ENCODE measurements at places on chromosomes 5 and 9.

- no peak for DNase-seq
Measured at GRCh38 chr9:92408747-92409478, 4.5 kb upstream of the OGN start.

GRCh38 chr9:78365748-78366697 lies 69.1 kb downstream of the PSAT1 start:
- no peak for DNase-seq

GRCh38 chr5:9042241-9042640 lies 503.6 kb downstream of the SEMA5A start:
- DNase-seq: no peak

DNA sequence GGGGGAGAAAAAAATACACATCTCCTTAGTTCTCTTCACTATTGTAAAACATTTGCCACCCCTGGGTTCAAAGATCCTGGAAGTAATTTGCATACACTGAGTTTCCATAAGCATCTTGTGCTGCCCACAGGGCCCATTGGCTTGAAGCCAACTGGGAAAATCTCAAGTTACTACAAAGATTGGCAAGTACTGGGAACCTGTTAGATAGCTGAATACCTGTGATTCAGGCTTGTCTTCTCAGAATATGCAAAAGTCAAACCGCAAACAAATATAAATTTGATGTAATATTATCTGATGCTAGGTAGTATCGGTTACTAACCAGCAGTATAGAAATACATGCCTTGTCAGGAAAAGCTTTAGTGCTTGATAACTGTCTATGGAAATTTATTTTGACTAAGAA lies 156.9 kb upstream of the FST start:
- no peak for DNase-seq

DNA sequence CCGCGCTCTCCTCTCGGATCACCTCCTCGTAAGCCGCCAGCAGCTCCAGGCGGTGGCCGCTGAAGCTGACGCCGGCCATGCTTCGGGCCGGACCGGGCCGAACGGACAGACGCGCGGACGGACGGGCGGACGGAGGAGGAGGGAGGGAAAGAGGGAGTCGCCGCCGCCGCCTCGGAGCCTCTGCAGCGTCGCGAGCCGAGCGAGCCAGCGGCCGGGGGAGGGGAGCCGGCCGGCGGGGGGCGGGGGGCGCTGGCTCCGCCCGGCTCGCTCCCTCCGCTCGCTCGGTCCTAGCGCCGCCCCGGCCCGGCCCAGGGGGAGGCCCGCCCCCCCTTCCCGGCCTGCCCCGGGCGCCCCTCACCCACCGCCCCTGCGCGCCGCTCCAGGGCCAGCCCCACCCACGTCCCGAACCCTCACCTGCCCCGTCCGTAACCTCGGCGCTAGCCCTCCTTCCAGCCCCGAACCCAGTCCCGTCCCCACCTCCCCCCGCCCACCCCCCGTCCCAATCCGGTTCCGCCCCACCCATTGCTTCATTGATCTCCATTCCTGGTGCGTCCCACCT lies at the start of gene DBN1:
Gene DBN1, minus strand, starts transcription at position 192 of the 559 bp plus-strand sequence. Its CDS starts 113 bp downstream, at position 79.
- no peak for DNase-seq

DNA sequence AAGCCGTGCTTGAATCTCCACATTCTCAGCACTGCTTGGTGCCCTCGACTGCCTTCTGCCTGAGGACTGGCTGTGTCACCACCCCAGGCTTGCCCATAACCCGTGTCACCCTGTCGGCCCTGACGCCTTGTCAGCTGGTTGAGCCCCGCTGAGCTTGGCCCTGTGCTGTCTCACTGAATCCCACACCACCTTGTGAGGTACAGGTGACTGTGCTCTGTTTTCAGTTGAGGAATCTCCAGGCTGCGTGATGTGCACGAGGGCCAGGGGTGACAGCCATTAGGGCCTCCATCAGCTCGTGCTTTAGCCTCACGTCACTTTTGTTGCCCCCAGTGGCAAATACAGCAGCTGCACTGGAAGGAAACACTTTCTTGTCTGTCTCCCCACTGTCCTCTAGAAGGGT lies 90.7 kb downstream of the CACNA1B start:
- DNase-seq: no peak

DNA sequence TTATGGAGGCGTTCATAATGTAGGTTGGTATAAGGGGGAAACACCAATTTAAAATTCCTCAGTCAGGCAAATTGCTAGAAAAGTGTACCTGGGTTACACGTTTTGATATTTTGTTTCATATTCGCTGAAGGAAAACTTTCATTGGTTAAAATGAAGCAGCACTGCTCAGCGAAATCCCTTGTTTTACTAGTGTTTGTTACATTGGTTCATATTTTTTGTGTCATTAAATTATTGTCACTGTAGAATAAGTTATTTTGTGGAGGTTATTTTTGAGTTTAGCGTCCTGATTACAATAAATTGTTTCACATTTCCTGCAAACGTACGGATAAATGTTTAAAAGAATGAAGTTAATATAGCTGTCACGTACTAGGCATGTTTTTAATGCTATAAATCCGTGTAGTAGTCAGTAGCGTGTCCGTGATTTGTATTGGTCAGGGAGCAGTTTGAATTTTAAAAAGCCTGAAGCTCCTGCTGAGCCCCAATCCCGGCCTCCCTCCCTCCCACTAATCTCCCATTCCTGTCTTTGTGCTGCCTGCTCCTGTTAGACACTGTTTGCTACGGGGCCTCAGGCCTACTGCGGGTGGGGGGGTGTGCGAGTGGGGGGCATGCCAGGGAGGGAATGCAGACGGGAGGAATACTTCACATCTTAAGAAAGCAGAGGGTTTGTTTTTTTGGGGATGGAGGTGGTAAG lies 2.0 kb downstream of the NIPBL start:
- DNase-seq: no peak

DNA sequence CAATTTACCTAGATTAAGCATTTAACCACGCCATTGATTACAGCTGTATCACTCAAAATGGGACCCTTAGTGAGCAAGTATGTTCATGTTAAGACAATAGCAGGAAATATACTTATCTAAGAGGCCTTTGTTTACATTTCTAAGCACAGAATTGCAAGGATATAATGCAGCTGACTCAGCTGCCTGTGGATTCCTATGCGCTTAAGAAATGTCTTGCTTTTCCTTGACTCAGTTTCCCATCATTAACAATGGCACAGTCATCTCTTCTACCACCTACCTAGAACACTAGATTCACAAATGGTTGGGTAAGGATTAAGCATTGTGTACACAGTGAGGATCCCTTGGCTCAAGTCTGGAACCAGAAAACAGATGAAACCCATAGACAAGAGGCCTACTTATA lies 163.8 kb downstream of the TSSK1B start:
- no peak for DNase-seq

- DNase-seq: no peak
Measured at GRCh38 chr5:138369261-138369660, 16.8 kb downstream of the KDM3B start.

- no peak for DNase-seq
Measured at GRCh38 chr9:133394687-133395271, 18.6 kb downstream of the STKLD1 start.

GRCh38 chr9:135589596-135590485 lies 28.3 kb downstream of the PAEP start:
- DNase-seq: no peak

DNA sequence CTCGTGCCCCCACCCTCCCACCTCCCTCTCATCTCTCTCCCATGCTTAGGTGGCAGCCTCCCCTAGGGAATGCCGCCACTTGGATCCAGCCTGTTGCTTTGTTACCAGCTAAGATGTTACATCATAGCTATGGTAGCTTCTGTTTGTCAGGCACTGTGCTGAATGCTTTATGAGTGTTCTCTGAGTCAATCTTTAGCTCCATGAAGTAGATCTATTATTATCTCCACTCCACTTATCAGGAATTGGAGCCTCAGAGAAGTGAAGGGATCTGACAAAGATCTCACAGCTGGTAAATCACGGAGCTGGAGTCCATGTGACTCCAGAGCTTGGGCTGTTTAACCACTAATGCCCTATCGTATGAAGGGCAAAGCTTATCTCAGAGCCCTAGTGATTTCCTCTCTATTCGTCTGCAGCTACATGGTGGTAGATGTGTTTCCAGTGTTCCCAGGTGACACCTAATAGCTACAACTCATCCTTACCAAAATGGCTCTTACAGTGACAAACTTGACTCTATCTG lies 54.1 kb downstream of the GARNL3 start:
- no peak for DNase-seq

GRCh38 chr9:96674906-96675538 lies 19.9 kb upstream of the PRXL2C start:
- DNase-seq: no peak

DNA sequence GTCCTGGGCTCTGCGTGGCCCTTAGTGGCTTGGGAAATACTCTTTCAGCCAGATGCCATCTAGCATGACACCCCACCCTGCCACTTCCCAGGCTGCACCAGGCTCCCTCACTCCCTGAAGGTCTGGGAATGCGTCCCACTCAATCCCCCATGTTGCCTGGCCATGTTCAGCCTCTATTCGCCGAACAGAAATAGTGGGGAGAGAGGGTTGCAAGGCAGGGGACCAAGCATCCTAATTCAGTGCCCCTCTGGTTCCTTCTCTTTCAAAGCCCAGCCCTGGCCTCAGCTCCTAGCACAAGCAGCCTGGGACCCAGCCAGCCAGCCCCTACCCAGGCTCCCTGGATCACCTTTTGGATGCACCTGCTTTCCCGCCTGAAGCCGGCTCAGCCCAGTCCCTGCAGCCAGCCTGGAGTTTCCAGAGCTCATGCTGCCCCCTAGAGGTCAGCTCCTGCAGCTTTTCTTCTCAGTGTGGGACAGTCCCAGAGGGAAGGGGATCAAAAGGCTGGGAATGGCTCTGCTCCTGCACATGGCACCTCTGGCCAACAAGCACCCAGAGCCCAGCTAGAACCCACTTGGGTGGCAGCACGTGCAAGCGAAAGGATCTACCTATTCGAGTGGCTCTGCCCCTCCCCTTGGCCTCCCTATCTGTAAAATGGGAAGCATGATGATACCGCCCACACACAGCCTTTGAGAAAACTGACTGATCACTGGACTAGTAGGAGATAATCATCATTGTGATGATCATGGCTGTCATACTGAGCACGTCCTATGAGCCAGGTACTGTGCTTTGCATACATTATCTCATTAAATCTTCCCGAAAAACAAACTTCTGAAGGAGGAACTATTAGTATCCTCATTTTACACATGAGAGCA lies 48.7 kb upstream of the C5orf58 start:
- peak; percentile 56 for DNase-seq
